Kasumi-1 (cell line): ENCODE measurements at places on chromosomes 12 and 14.

DNA sequence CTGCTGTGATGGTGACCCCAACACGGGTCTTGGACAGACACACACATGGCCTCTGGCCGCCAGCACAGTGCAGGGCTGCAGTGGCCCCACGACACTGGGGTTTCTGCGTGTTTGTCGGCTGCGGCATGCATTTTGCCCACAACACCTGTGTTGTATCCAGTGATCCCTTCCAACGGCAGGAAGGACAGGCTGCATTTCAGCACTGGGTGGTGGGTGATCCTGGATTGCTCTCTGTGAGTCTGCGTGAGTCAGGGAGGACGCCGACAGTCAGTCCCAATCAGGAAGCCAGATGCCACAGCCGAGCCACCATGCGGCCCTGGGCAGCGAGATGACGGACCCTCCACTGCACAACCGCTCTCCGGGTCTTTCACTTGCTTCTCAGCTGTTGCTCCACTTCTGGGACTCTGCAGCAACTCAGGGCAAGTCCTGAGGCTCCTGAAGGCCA lies 20.6 kb downstream of the LRTM2 start:
- no peak for DNase-seq

GRCh38 chr14:98826618-98827017 lies 445.4 kb downstream of the BCL11B start:
- DNase-seq, result no peak

GRCh38 chr12:109443794-109444193 lies 33.3 kb downstream of the KCTD10 start:
- DNase-seq, result no peak

DNA sequence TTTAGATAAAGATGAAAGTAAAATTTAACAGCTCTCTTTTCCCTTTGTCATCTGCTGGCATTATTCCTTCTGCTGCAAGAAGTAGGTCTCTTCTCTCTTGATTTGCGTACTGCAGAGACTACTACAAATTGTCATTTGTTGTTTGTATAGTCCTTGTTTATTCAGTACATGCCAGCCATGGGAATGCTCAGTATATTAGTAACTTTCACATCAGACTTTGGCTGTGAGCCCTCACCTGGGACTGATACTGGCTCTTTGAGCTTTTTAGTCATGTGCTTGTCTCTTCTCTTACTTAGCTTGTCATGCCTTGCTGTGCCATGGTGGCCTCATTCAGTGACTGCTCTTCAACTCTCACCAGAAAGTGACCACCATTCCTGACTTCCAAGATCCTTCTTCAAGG lies 169.8 kb downstream of the PRKCH start:
- no peak for DNase-seq
